ENCODE measurements at places on chromosomes 5 and 9.

- no peak for DNase-seq
These were observed 1.9 kb downstream of the HK3 start for GRCh38 chr5:176897263-176897662.

- no peak for DNase-seq
These were observed 11.8 kb upstream of the HMGCR start for GRCh38 chr5:75325242-75325641.

DNA sequence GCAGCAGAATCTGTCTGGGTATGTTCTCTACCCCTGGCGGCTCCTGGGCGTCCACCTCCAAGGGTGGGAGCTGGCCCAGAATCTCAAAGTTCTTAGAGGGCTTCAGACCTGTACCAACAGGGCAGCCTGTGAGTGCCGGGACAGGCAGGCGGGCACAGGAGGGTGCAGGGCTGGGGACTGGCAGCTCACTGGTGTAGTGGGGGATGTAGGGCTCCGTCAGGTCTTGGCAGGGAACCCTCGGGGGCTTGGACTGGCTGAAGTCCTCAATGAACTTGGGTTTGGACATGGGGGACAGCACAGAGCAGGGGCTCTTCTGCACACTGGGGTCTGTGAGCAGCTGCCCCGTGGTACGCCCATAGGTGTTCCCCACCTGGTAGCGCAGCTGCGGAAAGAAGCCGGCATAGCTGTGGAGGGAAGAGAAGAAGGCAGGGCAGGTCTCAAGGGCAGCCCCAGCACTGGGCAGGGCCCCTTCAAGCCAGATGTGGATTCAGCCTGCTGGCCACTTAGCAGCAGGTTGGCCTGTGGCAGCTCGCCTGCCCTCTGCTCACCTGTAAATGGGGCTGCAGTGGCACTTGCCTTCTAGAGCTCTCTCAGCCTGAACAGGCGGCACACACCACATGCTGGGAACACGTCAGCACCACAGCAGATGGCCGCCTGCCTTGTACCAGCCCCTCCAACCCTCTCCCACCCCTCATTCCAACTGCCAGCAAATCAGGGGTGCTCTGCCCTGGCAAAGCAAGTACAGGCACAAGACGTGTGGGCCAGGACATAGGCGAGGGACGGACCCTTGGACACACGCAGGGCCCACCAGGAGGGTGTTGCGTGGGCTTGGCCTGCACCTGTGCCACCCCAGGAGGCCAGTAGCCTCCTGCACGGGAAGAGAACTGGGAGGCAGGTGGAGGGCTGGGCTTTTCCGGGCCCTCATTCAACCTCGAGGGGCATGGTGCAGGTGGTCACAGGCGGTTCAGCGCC, 4.6 kb downstream of the TUBB4B start:
- DNase-seq = no peak

DNA sequence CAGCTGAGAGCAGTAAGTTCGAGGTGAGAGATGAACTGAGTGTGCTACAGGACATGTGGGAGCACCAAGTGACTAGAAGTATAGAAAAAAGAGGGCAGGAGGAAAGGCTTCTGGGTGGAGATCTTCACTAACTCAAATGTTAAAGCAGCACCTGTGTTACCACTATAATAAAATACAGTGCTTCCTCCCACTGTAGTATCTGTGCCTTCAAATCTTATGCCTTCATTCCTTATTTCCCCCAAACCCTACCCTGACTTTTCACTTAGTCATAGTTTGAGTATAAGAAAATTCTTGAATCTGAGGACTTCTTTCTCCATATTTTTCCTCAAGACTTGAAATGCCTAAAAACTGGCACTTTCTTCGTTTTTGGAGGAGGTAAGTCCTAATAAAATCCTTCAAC, 61.8 kb downstream of the ALDH1A1 start:
- no peak for DNase-seq

- DNase-seq = peak; percentile 65
These were observed 27.6 kb downstream of the ZNF622 start for GRCh38 chr5:16437977-16438376.

DNA sequence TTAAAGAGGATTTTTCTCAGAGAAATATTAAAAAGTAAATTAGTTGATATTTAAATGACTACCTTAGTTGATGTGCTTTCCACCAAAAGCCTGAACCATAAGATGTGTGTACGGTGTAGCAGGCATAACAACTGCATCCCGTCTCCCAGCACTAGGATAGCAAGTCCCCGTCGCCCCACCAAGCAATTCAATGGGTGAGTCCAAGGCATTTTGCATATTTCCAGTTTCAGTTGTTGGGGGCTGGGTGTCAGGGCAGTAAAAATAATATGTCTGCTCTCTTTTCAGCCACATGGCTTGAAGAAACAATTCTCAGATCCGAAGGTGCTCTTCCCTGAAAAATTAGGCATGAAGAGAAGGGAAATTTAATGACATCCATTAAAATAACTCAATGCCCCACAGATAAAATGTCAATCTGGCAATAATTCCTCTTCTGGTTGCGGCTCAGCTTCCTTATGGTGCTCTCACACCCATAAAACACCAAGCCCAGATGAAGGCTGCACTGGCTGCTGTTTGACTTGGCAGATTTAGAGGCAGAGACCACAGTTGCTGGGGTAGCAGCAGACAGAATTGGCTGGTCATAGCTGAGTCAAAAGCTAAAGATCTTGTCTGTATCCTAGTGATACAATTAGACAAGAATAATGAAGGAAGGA, 124.4 kb upstream of the ADCY2 start:
- DNase-seq = no peak

DNA sequence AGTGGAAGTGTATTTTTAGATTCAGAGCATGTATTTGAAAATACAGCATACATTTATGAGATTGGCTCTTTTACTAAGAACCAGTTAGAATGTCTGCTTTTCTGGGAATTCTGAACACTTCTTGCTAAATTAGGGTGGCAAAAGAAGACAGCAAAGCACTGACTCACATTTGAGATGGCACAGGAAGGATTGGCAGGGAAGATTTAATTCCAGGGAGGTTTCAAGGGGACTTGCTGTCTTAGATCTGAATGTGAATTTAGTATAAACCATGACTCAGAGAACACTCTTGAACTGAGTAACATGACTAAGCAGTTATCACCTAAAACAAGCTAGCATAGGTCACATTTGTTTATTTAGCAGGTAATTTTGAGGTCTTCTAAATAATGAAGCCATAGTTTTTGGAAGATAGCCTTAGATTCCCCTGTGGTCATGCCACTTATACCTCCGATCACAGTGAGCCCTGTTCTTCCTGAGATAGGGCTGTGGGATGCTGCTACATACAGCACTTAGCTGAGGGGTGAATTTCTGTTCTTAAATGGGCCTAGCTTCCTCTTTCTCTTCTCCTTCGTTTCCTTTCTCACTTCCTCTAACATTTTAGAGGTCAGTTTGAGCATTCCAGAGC, 173.8 kb downstream of the PCSK1 start:
- no peak for DNase-seq

- DNase-seq = no peak
These were observed 39.3 kb downstream of the CRB2 start for GRCh38 chr9:123395276-123395688.

GRCh38 chr9:107453479-107453878, 36.1 kb downstream of the KLF4 start:
- no peak for DNase-seq

DNA sequence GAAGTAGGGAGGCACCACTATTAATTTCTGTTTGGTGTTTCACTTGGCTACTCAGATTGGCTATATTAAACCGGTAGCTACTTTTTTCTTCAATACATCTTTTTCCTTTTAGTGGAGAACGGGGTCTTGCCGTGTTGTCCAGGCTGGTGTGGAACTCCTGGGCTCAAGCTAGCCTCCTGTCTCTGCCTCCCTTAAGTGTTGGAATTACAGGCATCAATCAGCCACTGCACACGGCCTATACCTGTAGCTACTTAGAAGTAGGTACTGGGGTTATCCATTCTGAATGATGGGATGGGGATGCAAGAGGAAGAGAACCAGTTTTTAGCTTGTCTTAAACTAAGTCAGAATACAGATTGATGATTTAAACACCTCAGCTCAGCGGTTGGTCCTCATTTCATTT, 1.7 kb downstream of the UBE2D2 start:
- no peak for DNase-seq

- peak; percentile 80 for DNase-seq
These were observed 2.0 kb downstream of the CD74 start for GRCh38 chr5:150410524-150411244.

DNA sequence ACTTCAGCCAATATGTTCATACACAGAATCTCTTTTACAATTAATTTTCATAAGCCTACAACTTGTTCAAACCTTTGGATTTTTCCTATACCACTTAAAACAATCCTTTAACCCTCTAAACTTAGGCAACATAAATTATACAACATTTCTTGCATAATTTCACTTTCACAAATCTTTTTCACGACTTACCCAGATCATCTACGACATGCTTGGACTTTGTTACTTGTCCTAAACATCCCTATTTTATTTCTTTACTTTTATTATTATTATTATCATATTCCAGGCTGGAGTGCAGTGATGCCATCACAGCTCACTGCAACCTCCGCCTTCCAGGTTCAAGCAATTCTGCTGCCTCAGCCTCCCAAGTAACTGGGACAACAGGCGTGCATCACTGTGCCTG, 68.0 kb downstream of the CACNA1B start:
- no peak for DNase-seq

DNA sequence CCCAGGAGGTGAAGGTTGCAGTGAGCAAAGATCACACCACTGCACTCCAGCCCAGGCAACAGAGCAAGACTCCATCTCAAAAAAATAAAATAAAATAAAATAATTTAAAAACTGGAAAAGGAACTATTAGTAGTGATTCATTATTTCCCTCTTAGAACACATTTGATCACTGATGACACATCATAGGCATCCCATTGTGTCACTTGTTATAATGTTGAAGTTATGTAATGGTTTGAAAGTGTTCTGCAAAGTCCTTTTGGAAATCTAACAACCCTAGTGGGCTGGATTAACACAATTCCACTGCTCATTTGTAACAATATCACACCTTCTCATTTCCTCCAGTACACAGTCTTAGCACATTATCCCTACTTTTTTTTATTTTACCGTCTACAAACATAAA, 81.8 kb upstream of the LMNB1 start:
- no peak for DNase-seq

DNA sequence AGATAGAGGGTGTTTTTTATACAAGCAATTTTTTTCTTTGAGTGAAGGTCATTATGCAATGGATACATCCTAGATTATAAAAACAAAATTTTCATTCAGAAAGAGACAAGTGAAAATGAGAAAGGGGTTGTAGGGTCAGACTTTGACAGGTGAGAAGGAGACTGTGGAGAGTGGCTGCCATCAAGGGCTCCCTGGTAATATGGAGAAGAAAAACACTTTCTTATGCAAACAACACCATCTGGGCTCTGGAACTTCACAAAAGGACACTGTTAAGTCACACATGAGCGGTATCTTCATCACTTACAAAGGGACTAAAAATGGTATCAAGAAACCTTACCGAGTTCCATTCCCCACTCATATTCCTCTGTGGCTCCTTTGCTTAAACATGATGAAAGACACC, 23.5 kb downstream of the C7 start:
- DNase-seq = no peak

GRCh38 chr9:115469841-115470240, 351.9 kb upstream of the TNC start:
- no peak for DNase-seq

DNA sequence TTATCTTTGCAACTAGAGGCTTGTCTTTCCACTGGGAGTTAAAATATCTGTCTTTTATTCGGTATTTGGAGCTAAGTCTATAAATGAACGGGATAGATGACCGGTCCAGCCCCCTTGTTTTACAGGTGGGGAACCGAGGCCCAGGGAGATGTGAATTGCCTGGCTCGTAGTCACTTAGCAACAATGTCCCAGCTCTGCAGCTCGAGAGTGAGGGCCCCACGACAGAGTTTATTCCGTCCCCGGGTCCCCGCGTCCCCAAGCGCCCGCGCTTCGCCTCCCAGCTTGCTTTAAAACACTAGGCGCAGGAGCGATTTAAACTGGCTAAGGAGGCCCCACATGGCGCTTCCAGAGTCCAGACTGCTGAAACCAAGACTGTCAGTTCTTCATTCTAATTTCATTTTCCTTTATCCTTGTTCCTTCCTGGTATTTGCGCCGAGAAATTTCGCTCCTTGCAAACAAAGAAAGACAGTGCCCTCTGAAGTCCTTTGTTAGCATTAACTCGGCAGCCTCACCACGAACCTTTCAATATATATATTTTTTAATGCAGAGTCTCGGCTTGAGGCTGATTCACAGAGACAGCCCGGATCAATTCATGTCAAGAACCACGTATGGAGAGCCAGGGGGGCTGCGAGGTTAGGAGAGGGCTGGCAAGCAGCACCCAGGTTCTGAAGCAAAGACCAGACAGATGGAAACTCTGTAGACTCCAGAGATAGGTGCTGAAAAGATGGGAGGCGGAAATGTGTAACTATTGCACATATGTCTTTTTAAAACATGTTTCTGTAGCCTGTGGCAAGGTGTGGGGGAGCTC, 1.4 kb upstream of the ENC1 start:
- peak; percentile 38 for DNase-seq

DNA sequence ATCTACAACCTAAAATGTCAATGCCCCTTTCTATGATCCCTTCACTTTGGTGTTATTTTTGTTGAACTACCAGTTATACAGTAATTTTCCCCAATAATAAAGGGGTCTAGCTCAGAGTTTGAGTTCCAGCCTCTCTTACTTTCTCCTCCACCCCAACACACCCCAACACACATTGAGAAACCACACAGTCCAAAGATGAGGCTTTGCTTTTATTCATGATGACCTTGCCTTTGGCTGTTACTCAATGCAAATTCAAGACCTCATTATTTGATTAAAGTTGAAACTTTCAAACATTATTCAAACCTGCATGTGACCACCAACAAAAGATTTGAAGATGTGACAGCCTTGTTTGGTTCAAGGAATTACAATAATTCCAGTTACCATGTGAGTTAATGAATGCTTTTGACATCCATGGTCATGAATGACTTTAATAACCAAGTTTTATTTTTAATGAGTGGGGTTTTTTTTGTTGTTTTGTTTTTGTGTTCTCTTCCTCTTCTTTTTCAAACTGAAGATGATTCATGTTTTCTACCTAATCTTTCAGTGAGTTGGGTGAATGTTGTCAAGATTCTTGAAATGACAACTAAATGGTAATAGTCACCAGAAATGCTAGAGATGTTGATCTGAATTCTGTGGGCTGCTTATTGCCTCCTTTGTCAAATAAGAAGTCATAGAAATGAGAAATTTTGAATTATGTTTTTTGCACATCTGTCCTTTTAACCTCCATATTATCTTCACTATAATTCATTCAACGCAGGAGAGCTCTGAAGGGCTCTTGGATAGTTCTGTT, 106.0 kb downstream of the HACD4 start:
- no peak for DNase-seq

DNA sequence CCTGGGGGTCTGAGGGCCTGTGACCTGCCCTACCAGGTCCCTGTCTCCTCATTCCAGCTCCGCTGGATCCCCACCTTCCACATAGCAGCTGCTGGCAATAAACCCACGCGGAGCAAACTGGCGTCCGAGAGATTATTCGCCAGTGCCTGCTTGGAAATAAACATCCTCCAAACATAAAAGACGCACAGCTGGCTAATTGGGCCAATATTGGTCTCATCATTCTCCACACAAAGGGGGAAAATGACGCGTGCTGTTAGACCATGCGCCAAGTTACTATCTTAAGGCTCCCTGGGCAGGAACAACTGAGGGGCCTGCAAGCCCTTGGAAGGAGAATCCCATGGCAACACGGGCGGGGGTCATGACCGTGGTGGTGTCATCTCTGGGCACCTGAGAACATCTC, 73.3 kb upstream of the SARDH start:
- DNase-seq = no peak

- DNase-seq = no peak
These were observed 159.4 kb downstream of the CD180 start for GRCh38 chr5:67037171-67037570.

Measured in SK-MEL-5 (cell line).